Kidney (tissue), 22 donors: ENCODE measurements at places on chromosomes 4 and X. TPM values are rescaled to one million over a fixed set of nuclear protein-coding genes. Genes with fewer than 3 reads are reported as not detected.
A peak's percentile ranks its signal among the peaks of the same experiment; 100 is the strongest.

AWAT2 gene
- polyA plus RNA-seq = not detected

DNA sequence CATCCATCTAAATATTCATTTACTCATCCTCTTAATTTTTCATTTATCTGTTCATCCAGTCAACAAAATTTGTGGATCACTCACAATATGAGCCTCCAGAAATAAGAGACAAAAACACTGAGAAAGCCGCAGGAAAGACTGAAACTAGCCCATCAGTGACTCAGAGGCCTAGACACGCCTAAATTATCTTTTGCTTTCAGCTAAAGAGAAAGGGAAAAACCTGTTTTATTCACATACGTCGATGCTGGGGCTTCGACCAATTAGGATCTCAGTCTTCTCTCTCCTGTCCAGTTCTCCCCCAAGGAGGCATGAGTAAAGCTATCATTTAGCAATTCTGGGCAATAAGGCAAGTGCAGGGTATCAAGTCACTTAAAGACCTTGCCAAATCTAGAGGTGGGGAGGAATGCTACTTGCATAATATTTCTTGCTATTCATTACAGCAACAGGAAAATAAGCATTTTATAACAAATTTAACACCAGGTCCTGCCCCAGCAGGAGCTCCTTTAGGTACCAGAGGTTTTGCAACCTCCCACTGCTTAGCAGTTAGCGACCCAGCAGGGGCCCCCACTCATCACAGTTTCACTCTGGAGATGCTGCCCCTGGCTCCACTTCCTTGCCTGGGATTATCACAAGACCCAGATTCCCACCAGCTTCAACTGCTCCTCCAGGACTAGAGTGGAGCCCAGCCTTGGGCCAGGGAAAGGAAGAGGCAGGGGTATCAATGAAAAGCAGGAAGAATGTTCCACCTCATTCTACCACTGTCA lies 30.1 kb upstream of the TMEM154 start:
- no peaks in the 10 kb centered on the region for H3K36me3 ChIP-seq
- H3K27ac ChIP-seq = no peak overlapping the region
- DNase-seq = no peak
- no peaks in the 10 kb centered on the region for H3K4me1 ChIP-seq
- H3K4me3 ChIP-seq = no peak overlapping the region

UGT2B10 gene
- not detected for polyA plus RNA-seq

LPAR4 gene
- polyA plus RNA-seq = not detected

GRCh38 chr4:56475917-56476316 lies 8.5 kb downstream of the SRP72 start:
- peaks cover 5% of the 10 kb centered on the region for H3K36me3 ChIP-seq
- no peak overlapping the region for H3K4me3 ChIP-seq
- DNase-seq = no peak
- no peaks in the 10 kb centered on the region for H3K4me1 ChIP-seq
- no peak overlapping the region for H3K27ac ChIP-seq

DNA sequence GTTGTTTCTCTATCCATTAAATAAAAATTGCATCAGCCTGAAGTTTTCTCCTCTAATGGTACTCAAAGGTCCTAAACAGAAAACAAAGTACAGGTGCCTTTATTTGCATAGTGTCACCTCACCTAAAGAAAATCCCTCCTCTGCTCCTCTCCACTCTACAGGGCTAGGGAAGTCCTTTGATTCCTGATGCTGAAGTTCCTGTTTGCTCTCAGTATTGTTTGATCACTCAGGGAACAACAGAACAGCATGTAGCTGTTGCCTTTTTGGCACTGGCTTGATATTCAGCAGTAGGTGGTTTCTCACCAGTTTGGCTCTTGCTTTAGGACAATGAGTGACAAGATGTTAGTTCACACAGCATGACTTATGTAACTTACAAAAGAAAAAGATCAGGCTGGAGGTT lies 156.2 kb upstream of the SLC7A11 start:
- no peaks in the 10 kb centered on the region for H3K36me3 ChIP-seq
- H3K4me1 ChIP-seq = no peaks in the 10 kb centered on the region
- no peak overlapping the region for H3K27ac ChIP-seq
- H3K27me3 ChIP-seq = no peaks in the 10 kb centered on the region

- peaks cover 4% of the 10 kb centered on the region for H3K27me3 ChIP-seq
- no peaks in the 10 kb centered on the region for H3K36me3 ChIP-seq
- no peak overlapping the region for H3K4me3 ChIP-seq
- no peaks in the 10 kb centered on the region for H3K4me1 ChIP-seq
- DNase-seq = no peak
Measured at GRCh38 chrX:69210581-69210980, 45.3 kb upstream of the PJA1 start.

SSX2 gene
- not detected for polyA plus RNA-seq

IQSEC2 gene
- 56.2 TPM for polyA plus RNA-seq

PALLD gene
- 43.4 TPM for polyA plus RNA-seq

DNA sequence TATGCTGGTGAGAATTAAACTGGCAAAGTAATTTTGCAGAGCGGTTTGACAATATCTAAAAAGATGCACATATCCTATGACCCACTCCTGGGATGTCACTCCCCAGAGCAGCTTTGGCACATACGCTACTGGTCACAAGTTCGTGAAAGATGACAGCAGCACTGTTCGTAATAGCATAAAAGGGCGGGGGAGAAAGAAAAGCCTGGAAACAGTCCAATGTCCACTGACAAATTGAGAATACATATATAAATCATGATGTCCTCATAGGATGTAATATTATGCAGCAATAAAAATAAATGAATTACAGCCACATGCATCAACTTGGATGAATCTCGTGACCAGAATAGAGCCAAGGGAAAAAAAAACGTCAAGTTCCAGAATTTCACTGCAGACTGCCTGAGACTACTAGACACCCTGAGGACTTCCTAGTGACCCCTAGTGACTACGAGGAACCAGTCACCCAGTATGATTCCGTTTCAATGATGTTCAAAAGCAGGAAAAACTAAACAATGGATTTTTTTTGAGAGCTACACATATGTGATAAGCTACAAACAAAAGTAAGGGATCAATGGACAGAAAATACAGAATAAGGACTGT lies 1.8 kb downstream of the PCSK1N start:
- no peak for DNase-seq
- H3K4me3 ChIP-seq = no peak overlapping the region
- peaks cover 2% of the 10 kb centered on the region for H3K27me3 ChIP-seq
- H3K4me1 ChIP-seq = no peaks in the 10 kb centered on the region
- H3K36me3 ChIP-seq = no peaks in the 10 kb centered on the region

DNA sequence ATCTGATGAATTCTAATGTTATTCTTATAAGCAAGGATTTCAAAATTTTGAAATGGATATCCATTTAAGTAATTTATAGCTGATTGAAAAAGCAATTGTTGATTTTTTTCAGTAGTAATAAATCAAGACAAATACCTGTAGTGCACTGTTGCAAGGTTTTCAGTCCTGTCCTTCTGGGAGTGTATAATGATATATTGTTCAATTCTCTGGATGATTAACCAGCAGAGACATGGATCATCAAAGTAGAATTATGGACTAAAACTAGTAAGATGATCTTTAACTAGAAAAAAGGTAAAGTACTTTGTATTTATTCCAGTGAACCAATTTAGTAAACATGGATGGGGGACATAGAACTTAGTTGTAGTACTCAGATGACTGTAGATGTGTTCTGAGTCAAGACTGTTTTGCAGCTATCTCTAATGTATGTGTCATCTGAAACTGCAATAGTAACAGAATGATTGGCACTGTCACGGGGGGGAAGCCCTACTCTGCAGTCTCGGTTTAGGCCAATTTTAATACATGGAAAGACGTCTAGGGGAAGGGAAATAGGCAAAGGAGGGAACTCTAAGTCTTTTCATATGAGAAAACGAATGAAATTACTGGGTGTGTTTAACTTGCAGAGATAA lies 121.9 kb downstream of the GLRA3 start:
- no peak for DNase-seq
- H3K27ac ChIP-seq = no peak overlapping the region
- no peaks in the 10 kb centered on the region for H3K4me1 ChIP-seq
- H3K4me3 ChIP-seq = no peak overlapping the region

GAGE13 gene
- not detected for polyA plus RNA-seq

GRCh38 chrX:43717161-43717560 lies 61.1 kb downstream of the MAOA start:
- H3K27me3 ChIP-seq = no peaks in the 10 kb centered on the region
- H3K4me3 ChIP-seq = no peak overlapping the region
- DNase-seq = no peak
- no peaks in the 10 kb centered on the region for H3K36me3 ChIP-seq

- no peak overlapping the region for H3K4me3 ChIP-seq
- peaks cover 96% of the 10 kb centered on the region for H3K27me3 ChIP-seq
- no peaks in the 10 kb centered on the region for H3K36me3 ChIP-seq
- H3K4me1 ChIP-seq = no peaks in the 10 kb centered on the region
- no peak for DNase-seq
Measured at GRCh38 chr4:110624904-110625494, 2.1 kb upstream of the PITX2 start.

TMEM156 gene
- 1.8 TPM for polyA plus RNA-seq

LRIT3 gene
- 0.62 TPM for polyA plus RNA-seq

GAGE12H gene
- not detected for polyA plus RNA-seq

GRCh38 chr4:1775731-1776500 lies 17.2 kb upstream of the FGFR3 start:
- H3K36me3 ChIP-seq = no peaks in the 10 kb centered on the region
- H3K27me3 ChIP-seq = no peaks in the 10 kb centered on the region
- DNase-seq = no peak
- no peak overlapping the region for H3K27ac ChIP-seq

DNA sequence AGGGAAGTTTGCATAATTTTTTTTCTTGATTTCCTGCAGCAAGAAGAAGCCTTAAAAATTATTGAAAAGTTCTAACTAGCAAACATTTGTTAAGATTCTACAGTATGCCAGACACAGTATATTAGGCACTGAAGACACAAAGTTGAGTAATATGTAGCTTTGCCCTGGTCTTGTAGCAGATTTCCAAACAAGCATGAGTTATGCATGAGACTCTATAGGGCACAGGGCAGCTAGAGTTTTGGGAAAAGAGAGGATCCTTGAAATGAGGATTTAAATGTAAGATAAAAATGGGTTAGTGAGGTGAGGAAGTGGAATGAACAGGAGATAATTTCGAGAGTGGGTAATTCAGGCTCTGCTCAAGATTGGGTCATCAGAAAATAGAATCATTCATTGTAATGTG lies 8.6 kb upstream of the GPRIN3 start:
- no peaks in the 10 kb centered on the region for H3K36me3 ChIP-seq
- no peaks in the 10 kb centered on the region for H3K27me3 ChIP-seq
- DNase-seq = no peak
- no peak overlapping the region for H3K27ac ChIP-seq
- H3K4me3 ChIP-seq = no peak overlapping the region

DNA sequence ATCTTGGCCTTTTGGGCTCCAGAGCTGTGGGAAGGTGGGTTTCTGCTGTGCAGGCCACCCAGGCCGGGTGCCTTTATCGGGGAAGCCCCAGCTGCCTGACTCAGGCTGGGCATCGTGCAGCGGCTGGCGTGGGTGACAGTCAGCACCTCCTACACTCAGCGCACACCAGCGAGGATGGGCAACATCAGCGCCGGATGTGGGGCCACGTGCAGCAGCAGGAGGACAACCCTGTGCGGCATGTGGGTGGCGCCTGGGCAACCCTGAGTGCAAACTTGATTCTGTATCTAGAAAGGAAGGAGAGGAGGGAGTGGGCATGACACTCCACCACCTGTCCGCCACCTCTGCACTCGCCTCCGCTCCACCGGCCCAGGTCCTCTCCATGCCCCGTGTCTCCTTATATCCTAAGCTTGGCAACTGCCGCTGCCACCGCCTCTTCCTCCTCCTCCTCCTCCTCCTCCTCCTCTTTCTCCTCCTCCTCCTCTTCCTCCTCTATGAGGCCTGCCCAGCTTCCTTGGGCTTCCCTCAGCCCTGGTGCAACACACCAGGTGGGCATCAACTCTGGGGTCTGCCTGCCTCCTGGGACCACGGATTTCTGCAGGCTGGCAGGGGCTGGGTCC lies 107.4 kb upstream of the AFAP1 start:
- DNase-seq = no peak
- no peaks in the 10 kb centered on the region for H3K4me1 ChIP-seq
- H3K27ac ChIP-seq = no peak overlapping the region

DNA sequence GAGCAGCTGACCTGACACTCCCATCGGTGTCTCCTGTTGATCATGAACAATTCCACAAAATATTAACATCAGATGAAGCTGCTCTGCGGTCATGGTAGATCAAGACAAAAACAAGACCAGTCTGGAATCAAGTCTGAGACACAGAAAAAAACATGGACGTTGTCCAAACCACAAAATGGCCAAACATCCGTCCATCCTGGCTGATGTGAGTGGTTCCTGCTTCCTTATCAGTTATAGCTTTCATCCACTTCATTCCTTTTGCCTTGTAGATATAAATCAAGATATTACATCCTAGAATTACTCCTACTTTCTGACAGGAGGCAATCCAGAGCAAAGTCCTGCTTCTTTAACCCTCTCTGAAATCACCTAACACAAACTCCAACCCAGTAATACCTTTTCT lies 28.8 kb upstream of the PCSK1N start:
- no peak overlapping the region for H3K4me3 ChIP-seq
- no peaks in the 10 kb centered on the region for H3K4me1 ChIP-seq
- DNase-seq = no peak
- no peaks in the 10 kb centered on the region for H3K27me3 ChIP-seq
- H3K27ac ChIP-seq = no peak overlapping the region

- H3K27me3 ChIP-seq = no peaks in the 10 kb centered on the region
- peak within 1 kb of the TSS; percentile 85 for H3K4me3 ChIP-seq
- peak within 1 kb of the TSS; percentile 86 for H3K27ac ChIP-seq
Measured at GRCh38 chrX:37349221-37350033, at the start of gene PRRG1. TSS of gene PRRG1 (plus strand) at chrX:37349364. CDS start at chrX:37406250, 56,886 bp downstream.

MAPK10 gene
- polyA plus RNA-seq = 27.6 TPM

DNA sequence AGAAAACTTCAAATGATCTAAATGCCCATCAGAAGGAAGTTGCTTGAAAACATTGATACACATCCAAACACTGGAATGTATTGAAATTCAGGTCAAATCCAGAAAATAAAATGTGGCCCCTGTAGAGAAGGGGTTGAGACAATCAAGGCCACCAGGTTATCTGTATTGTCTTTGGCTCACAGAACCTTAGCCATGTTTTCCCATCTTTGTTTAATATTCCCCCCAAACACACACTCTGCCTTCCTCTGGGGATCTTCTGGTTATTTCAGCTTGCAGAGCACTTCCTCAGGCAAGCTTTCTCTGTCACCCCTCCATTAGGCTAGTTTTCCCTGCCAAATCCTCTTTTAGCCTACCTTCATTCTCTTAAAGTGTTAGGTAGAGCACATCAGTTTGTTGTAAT lies 30.5 kb downstream of the PAGE2 start:
- H3K27ac ChIP-seq = no peak overlapping the region
- no peak for DNase-seq
- H3K36me3 ChIP-seq = no peaks in the 10 kb centered on the region
- H3K4me1 ChIP-seq = no peaks in the 10 kb centered on the region
- H3K27me3 ChIP-seq = peaks cover 2% of the 10 kb centered on the region

MAOA gene
- 134 TPM for polyA plus RNA-seq

DNA sequence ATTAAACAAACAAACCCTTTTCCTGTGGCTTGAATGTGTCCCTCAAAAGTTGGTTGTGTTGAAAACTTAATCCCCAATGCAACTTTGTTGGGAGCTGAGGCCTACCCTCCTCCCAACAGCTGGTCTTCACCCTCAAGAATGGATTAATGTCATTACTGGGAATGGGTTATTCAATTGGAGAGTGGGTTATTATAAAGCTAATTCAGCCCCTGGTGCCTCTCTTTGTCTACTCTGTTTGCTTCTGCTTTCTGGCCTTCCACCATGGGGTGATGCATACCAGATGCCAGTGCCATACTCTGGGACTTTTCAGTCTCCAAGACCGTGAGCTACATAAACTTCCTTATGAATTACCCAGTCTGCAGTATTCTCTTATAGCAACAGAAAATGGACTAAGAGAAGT lies 706.5 kb downstream of the CCSER1 start:
- H3K27me3 ChIP-seq = no peaks in the 10 kb centered on the region
- no peaks in the 10 kb centered on the region for H3K36me3 ChIP-seq
- H3K4me3 ChIP-seq = no peak overlapping the region
- no peaks in the 10 kb centered on the region for H3K4me1 ChIP-seq
- DNase-seq = no peak
- H3K27ac ChIP-seq = no peak overlapping the region
